ENCODE measurements at places on chromosomes 3 and 15. TPM values are rescaled to one million over a fixed set of nuclear protein-coding genes. Genes with fewer than 3 reads are reported as not detected.

The ECE2 gene
- total RNA-seq = not detected

The EFHB gene
- total RNA-seq = 0.24 TPM

The ZPLD1 gene
- not detected for total RNA-seq

The FETUB gene
- not detected for total RNA-seq

The CP gene
- not detected for total RNA-seq

The MED12L gene
- total RNA-seq = 4.9 TPM

The THBS1 gene
- 3.2 TPM for total RNA-seq

The CLPX gene
- total RNA-seq = 57.2 TPM

The CHRD gene
- total RNA-seq = not detected

The TCF12 gene
- total RNA-seq = 85.7 TPM

The IREB2 gene
- total RNA-seq = 103 TPM

The CFAP44 gene
- 3.2 TPM for total RNA-seq

The ASB14 gene
- not detected for total RNA-seq

The FBN1 gene
- 0.61 TPM for total RNA-seq

The GOLGA8J gene
- not detected for total RNA-seq

The MYZAP gene
- total RNA-seq = not detected

The GOLGA8S gene
- total RNA-seq = 0.08 TPM

The TGM4 gene
- total RNA-seq = not detected

The DNAJC13 gene
- total RNA-seq = 34.0 TPM

The SLC51B gene
- not detected for total RNA-seq

The ZNF502 gene
- 0.54 TPM for total RNA-seq

The NR1I2 gene
- not detected for total RNA-seq

The CEP19 gene
- 3.9 TPM for total RNA-seq

The CHRFAM7A gene
- total RNA-seq = not detected

The LDHAL6B gene
- total RNA-seq = not detected

The POPDC2 gene
- 1.0 TPM for total RNA-seq

The MINAR1 gene
- 0.93 TPM for total RNA-seq

The UROC1 gene
- total RNA-seq = not detected

The SAMD7 gene
- not detected for total RNA-seq

The ERICH6 gene
- total RNA-seq = not detected

The LMAN1L gene
- 0.93 TPM for total RNA-seq

The TTLL13 gene
- 0.29 TPM for total RNA-seq

The HTR3E gene
- not detected for total RNA-seq

Data from activated T-helper 1 cell treated with anti-CD3 and anti-CD28 coated beads, Interleukin-12 subunit alpha, Interleukin-12 subunit beta, Interleukin-2, Interleukin-4 antibody, amounts not matched to agents 30 ng/mL and 10 ng/mL and 1 ng/mL, durations not matched to agents 14 hours and 24 hours and 36 hours (primary cell).